ENCODE measurements at places on chromosomes 2 and 18.

DNA sequence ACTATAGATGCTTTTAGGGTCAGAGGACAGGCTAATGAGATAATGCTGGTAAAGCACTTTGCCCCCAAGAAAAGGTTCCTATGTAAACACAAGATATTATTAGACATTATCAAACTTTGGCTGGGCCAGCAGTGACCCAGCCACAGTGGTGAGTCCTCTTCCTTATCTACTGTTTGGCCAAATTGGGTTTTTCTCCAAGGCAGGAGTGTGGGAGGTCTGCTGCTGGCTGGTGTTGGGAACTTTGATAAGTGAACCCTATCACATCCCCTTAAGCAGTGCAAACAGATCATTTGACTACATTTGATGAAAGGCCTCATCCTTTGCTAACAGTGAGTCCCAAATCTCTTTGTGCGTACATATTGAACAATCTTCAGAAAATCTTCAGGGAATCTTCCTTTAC is 16.2 kb downstream of the FZD7 start:
- DNase-seq = no peak

GRCh38 chr2:221567231-221567760 is 4.8 kb downstream of the EPHA4 start:
- DNase-seq = no peak

- DNase-seq = no peak
These were observed 34.5 kb upstream of the FAM171B start for GRCh38 chr2:186659383-186659782.

- no peak for DNase-seq
These were observed 213.4 kb downstream of the PTH2R start for GRCh38 chr2:208619993-208620392.

DNA sequence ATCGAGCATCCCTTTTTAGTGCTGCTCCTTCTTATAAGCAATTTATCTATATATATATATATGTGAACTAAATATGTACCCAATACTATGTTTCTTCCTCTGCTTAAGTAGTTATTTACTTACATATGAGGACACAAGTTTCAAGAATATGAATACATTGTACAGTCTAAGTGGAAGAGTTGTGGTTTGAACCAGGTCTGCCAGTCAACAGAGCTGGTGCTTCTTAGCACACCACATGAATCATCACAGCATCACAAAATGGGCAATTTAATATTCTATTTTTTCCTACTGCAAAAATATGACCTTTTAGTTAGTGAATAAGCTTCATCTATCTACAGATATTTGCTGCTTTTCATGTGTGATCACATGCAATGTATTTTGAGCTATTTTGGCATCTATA is 64.4 kb upstream of the SPAG16 start:
- no peak for DNase-seq

GRCh38 chr18:963276-963675 is 58.6 kb downstream of the ADCYAP1 start:
- no peak for DNase-seq

GRCh38 chr2:88016960-88017779 is 823 bp upstream of the RNU2-63P start:
- peak; percentile 83 for DNase-seq

DNA sequence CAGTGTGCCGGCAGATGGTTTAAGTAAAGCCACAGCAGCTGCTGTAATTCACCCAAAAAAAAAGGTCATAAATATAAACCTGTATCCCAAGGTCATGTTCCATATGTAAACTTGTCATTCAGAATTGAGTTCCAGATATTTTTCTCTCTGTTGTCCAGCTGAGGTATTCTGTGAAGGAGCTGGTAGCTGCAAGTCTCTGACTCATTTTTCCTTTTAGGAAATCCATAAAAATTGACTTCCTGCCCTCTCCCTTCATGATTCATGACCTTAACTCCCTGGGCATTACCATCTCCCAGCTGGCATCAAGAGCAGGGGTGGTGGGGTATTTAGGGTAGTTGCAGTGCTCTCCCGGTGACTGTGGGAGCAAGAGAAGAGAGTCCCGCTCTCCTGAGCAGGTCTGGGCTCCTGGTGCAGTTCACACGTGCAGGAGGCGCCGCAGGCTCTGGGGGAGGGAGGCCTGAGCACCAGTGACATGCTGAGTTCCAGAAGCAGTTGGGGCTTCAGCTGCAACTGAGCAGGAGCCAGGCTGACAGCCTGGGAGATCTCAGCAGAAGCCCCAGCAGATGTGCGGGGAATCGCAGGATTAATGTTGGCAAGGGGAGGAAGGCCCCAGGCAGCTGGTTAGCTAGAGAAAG is 192.6 kb downstream of the MGAT5 start:
- peak; percentile 89 for DNase-seq

DNA sequence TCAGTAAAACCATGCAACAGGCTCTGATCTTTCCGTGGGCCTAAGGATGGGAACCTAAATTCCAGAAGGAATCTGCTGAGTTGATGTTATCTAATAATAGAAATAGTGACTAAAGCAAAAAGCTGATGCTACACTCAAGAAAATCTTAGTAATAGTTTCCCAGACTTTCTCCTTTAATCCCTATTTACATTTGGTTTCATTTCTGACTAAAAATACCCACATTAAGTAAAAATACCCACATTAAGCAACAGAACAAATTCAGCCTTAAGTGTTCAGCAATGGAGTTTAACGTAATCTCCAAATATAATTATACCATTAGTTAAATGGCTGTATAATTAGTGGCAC is 50.3 kb downstream of the CCBE1 start:
- no peak for DNase-seq

DNA sequence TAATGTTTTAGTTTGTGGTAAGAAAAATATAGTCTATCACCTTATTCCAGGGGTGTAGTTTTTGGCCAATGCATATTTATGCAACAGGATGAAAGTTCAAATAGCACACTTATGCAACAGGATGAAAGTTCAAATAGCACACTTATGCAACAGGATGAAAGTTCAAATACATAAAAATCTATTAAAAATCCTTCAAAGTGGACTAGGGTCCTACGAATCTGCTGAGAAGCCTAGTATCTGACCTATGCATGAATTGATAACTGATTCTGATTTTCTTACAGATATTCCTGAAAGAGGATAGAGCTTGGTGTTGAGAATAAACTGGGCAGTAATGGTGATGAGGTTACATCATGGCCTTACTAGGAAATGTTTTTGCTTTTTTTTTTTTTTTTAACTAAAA is 2.8 kb downstream of the PECR start:
- DNase-seq = no peak

- no peak for DNase-seq
These were observed 298.2 kb downstream of the CDCA7 start for GRCh38 chr2:173652767-173653431.

GRCh38 chr2:46816846-46817726 is 98.5 kb downstream of the MCFD2 start:
- DNase-seq = no peak

GRCh38 chr18:6504605-6505497 is 90.1 kb upstream of the L3MBTL4 start:
- DNase-seq = no peak

GRCh38 chr18:57801761-57802212 is 1.3 kb downstream of the ATP8B1 start:
- no peak for DNase-seq

- no peak for DNase-seq
These were observed 23.5 kb downstream of the KDM3A start for GRCh38 chr2:86464652-86465051.

DNA sequence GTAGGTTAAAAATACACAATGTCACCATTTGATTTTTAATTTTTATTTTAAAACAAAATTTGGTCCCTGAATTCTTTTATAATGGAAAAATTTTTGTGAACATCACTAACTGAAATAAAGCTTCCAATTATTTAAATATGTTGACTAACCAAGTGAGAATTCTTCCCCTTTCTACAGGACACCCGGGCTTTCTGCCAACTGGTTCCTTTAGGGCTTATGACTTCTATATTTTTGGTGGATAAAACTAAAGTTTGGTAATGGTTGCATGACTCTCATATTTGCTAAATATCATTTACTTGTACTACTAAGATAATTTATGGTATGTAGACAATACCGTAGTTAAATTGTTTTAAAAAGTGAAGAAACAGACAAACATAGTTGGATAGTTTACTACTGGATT is 291.0 kb upstream of the DOK6 start:
- DNase-seq = no peak

DNA sequence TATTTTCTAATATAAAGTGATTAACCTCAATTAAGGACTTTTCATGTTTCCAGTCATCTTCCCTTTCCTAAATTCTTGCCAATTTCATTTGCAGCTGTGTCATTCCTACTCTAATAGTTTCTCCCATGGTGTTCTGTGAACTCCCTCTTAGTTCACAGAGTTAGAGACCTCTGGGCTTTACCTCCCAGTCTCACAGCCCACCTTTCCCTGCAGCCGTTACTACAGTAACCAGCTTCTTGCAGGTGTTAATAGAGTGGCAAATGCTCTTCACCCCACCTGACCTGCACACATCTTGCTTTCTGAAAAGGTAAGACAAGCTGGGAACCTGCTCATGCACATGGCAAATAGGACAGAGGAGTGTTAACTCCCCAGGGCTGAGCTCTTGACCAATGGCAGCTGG is 250.1 kb downstream of the FBXO15 start:
- no peak for DNase-seq

- peak; percentile 60 for DNase-seq
These were observed 35.8 kb downstream of the SKOR2 start for GRCh38 chr18:47215554-47216138.

GRCh38 chr2:167404627-167405284 is 516.5 kb downstream of the XIRP2 start:
- DNase-seq = no peak

DNA sequence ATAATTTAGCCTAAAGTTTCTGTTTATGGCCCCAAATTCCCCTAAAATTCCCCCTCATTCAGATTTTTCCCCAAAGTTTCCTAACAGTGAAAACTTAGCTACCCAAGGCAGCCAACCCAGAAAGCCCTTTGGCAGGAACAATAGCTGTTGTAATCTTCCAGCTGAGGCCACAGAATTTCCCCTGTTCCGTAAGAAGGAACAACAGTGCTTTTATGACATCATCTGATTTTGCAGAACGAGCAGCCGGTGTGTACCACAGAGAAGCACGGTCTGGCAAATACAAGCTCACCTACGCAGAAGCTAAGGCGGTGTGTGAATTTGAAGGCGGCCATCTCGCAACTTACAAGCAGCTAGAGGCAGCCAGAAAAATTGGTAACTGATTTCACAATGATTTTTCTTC is 6.3 kb downstream of the TNFAIP6 start:
- DNase-seq = no peak

DNA sequence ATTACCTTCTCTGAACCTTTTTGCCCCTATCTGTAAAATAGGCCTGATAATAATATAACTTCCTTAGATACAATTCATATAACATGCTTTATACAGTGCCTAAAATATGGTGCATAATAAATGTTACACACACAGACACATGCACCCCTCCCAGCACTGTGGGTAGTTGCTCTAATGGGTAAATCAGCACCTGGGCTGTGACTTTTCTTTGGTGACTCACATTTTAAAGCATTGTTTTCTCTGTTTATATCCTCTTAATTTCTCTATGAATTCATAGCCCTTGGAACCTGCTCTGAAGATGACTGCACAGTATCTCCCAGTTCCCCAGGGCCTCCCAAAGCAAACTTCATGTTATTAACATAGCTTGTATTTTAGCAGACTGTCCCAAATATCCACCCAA is 248.2 kb upstream of the TNP1 start:
- no peak for DNase-seq

DNA sequence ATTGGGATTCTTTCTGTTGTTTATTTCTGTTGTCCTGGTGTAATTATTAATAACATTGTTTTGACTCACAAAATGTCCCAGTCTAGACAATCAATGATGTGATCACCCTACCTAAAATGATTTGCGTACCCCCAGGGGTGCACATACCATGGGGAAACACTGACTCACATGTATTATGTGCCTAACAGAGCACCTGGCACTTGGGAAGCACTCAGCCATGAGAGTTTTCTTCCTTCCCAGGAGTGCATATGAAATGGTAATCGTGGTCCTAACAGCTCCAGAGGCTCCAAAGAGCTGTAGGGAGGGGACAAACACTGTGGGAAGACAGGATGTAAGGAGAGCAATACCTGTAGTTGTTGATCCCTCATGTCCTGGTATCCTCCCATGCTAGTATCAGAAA is 187.8 kb upstream of the ERBB4 start:
- DNase-seq = no peak

GRCh38 chr2:215499331-215499730 is 63.5 kb upstream of the FN1 start:
- no peak for DNase-seq

GRCh38 chr2:130328710-130329109 is 14.0 kb upstream of the IMP4 start:
- peak; percentile 73 for DNase-seq

DNA sequence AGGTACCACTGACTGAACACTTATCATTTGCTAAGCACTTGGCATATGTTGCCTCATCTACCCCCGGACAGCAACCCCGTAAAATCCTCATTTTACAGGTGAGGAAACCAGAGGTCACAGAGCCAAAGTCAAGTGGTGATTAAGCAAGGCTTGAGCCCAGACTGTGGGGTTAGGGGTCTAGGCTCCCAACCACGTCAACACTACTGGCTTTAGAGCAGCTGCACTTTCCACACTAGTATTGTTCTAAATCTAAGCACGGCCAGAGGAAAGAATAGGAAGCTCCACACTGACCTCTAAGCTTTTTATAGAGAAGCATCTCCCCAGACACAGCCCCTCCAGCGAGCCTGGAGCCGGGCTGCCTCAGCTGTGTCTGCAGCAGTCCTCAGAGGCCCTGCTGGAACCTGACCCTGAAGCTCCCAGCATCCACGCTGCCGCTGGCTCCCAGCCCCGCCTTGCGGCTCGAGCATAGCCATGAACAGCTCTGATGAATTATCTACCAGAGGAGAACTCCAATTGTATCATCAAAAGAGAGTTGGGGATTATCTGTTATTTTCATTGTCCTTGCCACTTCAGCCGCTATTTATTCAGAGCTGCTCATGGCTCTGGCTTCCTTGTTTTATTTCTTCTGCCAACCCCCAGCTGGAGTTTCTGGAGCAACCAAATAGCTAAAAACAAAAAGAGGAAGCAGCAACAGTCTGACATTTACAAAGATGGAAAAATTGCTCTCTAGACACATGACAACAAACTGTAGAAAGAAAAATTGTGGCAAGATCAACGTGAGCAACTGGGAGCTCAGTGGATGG is 62.2 kb upstream of the RTN4 start:
- peak; percentile 50 for DNase-seq

DNA sequence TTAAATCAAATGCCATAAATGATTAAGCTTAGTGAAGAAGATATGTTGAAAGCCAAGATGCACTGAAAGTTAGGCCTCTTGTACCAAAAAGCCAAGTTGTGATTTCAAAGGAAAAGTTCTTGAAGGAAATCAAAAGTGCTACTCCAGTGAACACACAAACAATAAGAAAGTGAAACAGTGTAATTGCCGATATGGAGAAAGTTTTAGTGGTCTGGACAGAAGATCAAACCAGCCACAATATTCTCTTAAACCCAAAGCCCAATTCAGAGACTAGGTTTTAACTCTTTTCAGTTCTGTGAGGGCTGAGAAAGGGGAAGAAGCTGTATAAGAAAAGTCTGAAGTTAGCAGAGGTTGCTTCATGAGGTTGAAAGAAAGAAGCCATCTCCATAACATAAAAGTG is 101.8 kb upstream of the RPE start:
- DNase-seq = no peak

- DNase-seq = peak; percentile 40
These were observed 807 bp upstream of the CREB1 start for GRCh38 chr2:207528980-207529329.

GRCh38 chr2:168773719-168774521 is 28.5 kb upstream of the NOSTRIN start:
- peak; percentile 38 for DNase-seq

GRCh38 chr18:54003195-54003594 is 221.3 kb downstream of the MBD2 start:
- DNase-seq = no peak

Data from NCI-H2171 treated with DMSO at 0.1 percent for 48 hours (cell line).